Stimulated activated CD4-positive, alpha-beta T cell treated with anti-CD3 and anti-CD28 coated beads, Interleukin-15, amount 100 ng/mL, for 1 hour (primary cell): ENCODE measurements at places on chromosomes 5 and 9.

DNA sequence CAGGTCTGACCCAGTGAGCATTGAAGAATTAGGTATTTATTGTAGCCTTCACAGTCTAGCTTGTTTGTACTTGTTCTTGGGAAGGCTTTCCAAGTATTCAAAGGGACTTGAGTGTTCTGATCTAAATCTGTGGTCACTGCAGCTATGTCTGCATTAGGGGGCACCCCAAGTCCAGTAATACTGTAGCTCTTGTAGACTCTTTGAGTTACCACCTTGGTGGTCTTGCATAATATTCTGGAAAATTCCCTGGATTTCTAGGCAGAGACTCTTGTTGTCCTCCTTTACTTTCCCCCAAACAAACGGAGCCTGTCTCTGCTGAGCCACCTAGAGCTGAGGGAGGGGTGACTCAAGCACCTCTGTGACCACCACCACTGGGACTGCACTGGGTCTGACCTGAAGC, 149.5 kb upstream of the DHFR start:
- DNase-seq = no peak

GRCh38 chr9:117835798-117836197, 131.6 kb downstream of the TLR4 start:
- DNase-seq = no peak

GRCh38 chr5:10666531-10667299, 94.3 kb downstream of the DAP start:
- DNase-seq = no peak

- DNase-seq = no peak
Measured at GRCh38 chr9:137955586-137955985, 78.0 kb downstream of the CACNA1B start.

DNA sequence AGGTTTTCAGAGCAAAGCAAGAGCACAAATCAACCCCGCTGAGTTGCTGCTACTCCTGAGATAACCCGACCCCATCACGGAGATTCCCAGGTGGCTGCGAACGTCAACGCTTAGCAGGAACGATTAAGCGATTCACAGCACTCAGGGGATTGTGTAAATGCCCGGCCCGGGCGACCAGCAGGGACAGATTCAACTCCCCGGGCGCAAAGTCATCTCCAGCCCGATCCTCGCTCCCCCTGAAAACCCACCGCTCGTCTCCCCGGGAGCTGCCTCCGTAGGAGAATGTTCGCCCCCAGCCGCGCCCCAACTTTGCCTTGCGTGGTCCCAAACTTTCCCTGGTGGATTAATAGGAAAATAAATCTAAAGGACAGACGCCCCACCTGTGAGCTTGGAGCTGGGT, 685 bp downstream of the SLC24A2 start:
- no peak for DNase-seq

- no peak for DNase-seq
Measured at GRCh38 chr9:92324889-92325268, 271 bp downstream of the NOL8 start.

DNA sequence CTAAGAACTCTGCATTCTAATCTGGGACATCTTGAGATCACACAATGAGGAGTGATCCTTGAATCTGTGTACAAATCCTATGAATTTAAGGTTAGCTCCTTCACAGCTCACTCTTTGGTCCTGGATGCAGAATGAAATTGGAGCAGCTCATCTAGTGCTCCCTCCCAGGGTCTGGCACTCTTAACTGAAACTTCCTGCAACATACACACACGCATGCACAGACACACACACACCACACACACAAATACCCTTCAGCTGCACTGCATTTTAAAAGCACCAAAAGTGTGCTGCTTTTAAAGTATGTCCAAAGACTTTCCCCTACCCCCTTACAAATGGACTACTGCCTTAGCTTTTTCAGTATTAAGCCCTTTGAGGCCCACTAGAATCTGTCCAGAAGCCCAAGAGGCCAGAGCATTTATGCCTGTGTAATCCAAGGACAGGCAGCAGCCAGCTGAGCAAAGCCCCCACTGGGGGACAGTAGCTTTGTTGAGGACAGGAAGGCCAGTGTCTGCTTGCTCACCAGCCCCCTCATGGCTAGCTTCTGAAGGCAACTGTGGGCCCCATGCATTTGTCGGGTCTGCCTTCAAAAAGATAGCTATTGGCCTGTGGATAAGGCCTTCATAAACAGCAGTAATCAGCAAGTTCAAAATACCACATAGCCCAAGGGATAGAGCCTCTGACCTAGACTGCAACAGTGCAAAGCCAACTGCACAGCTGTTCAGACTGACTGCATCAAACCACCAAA, 43.6 kb downstream of the CDO1 start:
- DNase-seq = no peak

DNA sequence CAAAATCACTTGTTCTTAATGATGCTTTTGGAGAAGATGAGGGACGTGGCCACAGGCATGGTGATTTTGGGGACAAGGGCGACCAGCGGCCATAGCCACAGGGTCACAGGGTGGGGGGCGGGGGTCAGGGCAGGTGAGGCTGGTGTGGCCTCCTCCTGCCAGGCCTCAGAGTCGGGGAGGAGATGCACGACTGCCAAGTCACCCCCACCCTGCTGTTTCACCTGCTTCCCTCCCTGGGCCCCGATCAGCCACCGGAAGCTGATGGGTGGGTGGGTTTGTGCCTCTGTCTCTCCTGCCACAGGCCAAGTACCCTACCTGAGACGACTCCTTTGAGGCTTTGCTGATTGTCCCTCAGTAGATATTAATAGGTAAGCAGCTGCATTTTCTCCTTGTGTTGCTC, 199.3 kb downstream of the PAX5 start:
- DNase-seq = no peak

- DNase-seq = no peak
Measured at GRCh38 chr9:30628915-30629567, 1755.4 kb upstream of the ACO1 start.

- DNase-seq = no peak
Measured at GRCh38 chr9:130696996-130697395, 3.4 kb downstream of the EXOSC2 start.

DNA sequence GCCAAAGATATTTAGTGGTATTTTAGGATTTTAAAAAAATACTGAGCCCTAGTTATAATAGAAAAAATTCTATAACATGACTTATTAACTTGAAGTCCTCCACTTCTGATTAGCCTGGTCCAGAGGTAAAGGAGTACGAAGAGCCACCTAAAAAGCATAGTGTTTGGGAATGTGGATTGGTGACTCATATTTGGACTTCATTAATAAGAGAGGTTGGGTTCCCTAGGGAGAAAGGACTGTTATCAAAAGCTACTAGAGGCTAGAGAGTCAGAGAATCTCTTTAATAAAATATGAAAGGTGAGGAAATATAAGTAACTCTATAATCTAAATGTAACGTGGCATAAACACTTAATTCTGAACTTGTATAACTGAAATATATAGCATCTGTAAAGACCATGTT, 180.7 kb upstream of the TARS1 start:
- DNase-seq = no peak

GRCh38 chr9:100999906-101000544, 28.5 kb upstream of the PLPPR1 start:
- no peak for DNase-seq

GRCh38 chr9:136628268-136628667, 34.4 kb upstream of the EGFL7 start:
- no peak for DNase-seq

DNA sequence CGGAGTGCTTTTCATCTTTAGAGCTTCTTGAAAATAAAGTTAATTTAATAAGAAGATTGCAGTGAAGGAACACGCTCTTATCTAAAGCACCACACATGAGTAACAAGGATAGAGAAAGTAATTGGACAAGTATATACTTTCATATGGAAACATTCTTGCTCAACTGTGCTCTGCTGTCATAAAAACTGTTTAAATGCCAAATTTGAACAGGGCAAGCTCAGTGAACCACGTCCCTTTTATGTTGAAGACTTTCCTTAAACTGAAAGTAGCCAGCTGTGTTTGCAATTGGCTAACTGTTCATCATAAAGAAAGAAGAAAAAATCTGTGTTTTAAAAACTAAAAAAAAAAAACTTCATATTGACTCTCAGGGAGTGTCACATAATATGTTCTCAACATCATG, 1610.7 kb upstream of the C9orf72 start:
- DNase-seq = no peak

DNA sequence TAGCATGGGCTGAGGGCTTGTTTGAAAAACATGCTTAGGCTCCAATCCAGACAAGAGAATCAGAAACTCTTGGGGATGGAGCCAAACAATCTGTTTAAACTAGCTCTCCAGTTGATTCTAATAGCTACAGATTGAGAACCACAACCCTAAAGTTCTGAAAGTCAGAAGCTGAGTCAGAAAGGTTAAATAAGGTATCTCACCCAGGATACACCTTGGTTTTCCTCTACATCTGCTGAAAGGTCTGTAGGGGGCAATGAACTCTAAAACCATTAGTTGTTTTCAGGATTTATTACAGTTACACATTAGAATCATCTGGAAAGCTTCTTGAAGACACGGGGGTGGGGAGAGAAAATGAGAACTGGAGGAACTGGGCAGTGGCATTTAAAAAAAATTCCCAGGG, 5.7 kb downstream of the GFM2 start:
- no peak for DNase-seq

- no peak for DNase-seq
Measured at GRCh38 chr9:77966718-77967117, 64.9 kb downstream of the GNAQ start.

DNA sequence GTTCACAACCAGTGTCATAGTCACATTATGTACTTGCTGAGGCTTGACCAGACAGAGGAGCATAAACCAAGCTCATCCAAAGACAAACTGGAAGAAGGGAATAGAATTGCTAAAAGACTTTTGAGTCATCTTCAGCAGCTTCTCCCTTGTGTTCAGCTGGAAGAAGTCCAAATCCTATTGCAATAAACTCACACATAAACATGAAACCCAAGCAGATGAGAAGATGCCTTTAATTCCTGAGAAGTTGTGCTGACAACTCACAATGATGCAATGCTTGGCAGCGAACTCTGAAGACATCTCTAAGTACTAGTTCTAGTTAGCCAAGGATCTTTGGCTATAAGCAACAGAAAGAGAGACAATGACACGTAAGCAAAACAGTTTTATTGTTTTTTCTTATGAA, 642.1 kb downstream of the KCTD16 start:
- no peak for DNase-seq

DNA sequence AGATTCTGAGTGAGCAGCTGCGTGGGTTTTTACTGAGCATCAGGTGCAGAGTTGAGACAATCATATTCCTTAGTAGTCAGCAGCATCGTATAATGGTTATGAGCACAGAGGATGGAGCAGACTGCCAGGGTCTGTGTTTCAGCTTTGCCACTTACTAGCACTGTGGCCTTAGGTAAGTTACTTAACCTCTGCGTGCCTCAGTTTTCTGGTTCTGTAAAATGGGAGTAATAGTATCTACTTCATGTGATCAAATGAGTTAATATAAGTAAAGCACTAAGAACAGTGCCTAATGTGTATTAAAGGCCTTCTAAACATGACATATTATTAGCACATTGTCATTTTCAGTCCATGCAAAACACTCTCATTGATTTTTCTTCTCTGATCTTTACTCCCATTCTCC, 4.8 kb upstream of the BTF3 start:
- no peak for DNase-seq
